Epithelial cell of esophagus (primary cell): ENCODE measurements at places on chromosomes 6 and 20.

GRCh38 chr6:155366325-155366724 is 52.0 kb upstream of the TFB1M start:
- DNase-seq: no peak

GRCh38 chr20:15734052-15734451 is 839.2 kb downstream of the KIF16B start:
- no peak for DNase-seq

DNA sequence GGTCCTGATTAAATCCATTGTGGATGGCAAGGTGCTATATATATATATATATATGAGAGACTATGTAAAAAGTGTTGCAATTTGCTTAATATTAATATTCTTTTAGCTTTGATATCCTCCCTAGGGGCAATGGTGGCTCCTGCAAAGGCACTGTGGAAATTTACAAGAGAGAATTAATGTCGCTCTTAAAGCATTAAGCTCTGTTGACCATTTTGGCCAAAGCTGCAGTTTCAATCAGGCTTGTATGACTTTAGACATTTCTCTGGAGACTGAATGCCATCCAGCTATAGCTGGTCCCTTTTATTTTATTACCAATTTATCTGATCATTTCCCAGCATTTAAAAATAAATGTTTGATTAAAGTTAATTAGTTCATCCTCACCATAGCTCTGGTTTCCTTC is 155.3 kb downstream of the JARID2 start:
- no peak for DNase-seq

- DNase-seq: peak; percentile 95
These were observed 327.9 kb upstream of the SOX4 start for GRCh38 chr6:21265730-21266044.

DNA sequence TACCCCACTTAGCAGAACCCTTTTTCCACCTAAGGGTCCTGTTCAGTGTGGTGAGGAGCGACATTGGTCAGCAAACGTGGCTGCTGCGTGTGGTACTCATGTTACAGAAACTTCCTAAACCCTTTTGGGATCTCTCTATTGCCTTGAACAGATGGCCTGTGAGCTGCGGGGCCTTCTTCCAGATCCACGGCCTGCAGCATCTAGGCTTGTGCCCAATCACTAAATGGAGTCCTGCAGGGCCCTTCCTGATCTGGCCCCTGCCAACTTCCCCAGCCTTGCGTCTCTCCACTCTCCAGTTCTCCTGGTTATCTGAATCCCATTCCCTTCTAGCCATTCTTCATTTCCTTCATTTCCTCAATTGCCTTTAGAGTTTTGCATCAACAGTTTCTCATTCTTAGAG is 85.6 kb downstream of the PDE7B start:
- DNase-seq: no peak

GRCh38 chr6:140058863-140059262 is 684.4 kb upstream of the CITED2 start:
- DNase-seq: no peak

DNA sequence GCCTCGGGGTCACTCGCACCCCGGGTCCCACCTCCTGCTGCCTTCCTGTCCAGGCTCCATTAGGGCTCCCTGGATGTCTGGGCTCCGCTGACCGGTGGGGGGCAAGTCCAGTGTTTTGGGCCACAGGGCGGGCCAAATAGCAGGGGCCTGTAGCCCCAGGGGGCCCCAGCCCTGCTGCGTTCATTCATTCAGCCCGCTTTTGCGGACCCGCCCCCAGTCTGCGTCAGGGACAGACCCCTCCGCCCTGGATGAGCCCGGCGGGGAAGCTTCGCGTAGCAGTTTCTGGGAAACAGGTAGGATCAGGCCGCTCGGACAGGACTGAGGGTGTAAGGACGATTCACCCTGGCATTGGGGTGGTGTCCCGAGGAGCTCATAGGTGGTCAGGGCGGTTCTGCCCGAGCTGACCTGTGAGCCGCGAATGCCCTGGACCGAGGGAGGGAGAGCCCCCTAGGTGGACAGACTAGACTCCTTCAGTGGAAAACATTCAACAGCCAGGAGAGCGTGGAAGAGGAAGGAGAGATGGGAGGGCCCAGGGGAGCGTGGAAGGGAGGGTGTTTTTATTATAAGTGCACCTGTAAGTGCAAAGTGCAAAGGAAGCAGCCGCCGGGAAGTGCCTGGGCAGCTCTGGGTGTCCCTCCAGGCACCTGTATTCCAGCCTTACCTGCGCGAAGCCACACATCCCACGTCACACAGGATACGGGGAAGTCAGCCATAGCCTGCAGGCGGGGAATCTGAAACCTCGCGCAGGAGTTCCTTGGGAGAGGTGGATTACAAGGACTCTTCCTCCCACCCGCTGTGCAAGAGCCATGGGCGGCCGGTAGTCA is 662 bp downstream of the ENTPD6 start:
- peak; percentile 67 for DNase-seq

GRCh38 chr20:11917663-11918062 is at the start of gene BTBD3:
TSS of gene BTBD3 (plus strand) at chr20:11917893. CDS start at chr20:11918276, 383 bp downstream.
- DNase-seq: peak; percentile 83

DNA sequence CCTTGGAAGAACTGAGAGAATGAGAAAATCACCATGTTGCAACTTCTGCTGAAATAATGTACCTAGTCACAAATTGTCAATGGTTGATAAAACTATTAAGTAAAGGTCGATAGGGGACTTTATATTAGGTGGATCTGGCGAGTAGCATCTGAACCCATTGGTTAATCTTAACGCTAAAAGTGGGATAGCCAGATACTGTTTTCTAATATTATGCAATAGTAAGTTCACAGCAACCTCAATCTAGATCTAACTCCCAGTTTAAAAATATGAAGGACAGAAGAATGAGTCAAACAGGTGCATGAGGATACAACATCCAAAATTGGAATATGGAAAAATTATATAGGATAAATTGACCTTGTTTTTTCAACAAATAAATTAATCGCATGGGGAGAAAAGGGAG is 18.8 kb downstream of the PSMF1 start:
- DNase-seq: no peak

DNA sequence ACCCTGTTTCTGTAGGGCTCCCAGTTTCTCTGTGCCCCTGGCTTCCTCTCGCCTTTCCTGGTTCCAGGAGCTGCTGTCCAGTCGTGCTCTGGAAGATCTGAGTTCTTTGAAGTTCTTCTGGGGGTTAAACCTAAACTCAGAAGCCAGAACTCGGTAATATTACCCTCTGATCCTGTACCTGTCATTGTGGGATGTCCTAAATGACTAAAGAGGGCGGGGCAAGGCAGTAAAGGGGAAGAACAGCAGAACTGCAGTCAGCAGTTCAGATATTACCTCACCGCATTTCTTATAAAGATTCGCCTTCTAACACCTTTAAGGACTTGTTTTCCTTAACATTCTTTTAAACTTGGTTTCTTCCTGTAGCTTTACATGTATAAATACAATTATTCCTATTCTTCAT is 63.9 kb downstream of the FAM120B start:
- DNase-seq: peak; percentile 50

GRCh38 chr20:15857173-15857784 is 716.0 kb downstream of the KIF16B start:
- DNase-seq: no peak

DNA sequence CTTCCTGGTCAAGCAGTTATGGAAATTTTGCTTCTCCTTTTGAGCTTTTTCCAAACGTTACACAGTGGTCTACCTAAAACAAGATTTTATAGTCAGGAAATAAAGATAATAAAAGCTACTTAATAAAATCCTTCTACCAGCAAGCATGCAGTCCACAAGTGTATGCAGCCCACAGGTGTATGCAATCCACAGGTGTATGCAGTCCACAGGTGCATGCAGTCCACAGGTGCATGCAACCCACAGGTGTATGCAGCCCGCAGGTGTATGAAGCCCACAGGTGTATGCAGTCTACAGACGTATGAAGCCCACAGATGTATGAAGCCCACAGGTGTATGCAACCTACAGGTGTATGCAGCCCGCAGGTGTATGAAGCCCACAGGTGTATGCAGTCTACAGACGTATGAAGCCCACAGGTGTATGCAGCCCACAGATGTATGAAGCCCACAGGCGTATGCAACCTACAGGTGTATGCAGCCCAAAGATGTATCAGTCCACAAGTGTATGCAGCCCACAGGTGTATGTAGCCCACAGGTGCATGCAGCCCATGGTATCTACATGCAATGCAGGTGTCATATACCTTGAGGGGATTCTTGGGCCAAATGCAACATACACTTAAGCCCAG is 26.4 kb upstream of the OCSTAMP start:
- DNase-seq: no peak

- DNase-seq: no peak
These were observed 85.3 kb upstream of the FYN start for GRCh38 chr6:111958534-111958933.

DNA sequence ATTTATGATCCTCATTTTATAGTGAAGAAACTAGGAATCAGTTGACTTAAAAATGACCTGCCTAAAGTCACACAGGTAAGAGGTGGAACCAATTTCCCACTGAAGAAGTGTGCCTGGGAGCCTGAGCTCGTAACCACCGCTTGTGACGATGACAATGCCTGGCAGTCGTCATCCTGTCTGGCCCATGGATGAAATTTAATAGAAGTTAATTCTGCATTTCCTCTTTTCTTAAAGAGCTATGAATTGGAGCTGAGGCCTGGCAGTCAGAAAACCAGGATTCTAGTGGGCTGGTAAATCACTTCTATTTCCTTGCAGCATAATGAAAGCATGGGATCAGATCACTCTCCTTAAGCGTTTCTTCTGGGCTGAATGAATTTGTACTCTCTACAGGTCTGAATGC is 200.0 kb upstream of the SGK1 start:
- DNase-seq: no peak

DNA sequence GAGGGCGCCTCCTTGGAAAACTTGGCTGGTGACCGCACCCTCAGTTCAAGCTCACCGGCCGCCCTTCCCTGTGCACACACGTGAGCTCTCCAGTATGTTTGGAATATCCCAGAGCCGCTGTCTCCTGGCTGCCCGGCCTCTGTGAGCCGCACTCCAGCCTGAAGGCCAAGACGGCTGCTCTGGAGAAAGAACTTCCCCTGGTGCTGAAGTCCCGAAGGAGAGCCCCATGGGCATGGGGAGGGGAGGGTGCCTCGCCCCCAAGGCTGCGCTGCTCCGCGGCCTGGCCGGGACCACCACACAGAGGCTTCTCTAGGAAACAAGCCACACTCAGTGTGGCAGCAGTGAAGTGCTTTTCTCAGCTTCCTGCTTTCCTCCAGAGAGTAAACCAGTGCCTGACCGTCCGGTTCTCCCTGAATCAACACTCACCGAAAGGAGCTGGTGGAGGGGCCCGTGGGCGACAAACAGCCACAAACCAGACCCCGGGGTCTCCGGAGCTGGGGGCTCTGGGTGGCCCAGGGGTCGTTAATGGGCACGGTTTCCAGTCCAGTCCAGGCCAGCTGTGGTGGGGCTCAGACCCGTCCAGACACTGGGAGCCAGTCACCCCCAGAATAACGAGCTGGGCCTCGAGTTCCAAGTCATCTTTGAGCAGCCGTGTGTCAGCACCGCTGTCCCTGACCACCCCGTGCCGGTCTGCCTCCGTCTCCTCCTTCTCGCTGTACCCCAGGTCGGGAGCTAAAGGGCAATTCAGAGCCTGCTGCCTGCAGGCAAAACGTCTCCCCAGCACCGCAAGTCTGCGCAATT is 87.4 kb upstream of the BHLHE23 start:
- no peak for DNase-seq

GRCh38 chr20:47042464-47042863 is 147.8 kb downstream of the EYA2 start:
- no peak for DNase-seq

DNA sequence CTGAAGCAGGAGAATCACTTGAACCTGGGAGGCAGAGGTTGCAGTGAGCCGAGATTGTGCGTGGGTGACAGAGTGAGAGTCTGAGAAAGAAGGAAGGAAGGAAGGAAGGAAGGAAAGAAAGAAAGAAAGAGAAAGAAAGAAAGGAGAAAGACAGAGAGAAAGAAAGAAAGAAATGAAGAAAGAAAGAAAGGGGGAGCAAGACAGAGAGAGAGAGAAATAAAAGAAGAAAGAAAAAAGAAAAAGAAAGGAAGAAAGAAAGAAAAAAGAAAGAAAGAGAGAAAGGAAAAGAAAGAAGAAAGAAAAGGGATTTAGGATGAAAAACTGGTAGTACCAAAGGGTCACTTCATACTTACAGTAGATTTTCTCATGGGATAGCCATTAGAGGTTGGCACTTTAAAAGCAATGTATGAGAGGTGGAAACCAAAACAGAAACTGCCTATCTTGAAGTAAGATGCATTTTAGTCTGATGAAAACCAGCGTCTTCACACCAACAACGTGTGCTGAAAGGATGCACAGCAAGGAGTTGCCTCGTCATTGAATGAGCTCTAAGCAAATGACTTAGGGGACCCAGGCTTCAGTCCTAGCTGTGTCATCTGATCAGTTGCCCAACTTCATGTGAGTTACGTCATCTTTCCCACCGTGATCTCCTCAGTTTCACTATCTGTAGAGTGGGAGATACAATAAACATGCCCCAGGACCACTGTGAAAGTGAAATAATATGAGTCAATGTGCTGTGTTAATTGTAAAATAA is 133.9 kb upstream of the NEDD9 start:
- DNase-seq: no peak

DNA sequence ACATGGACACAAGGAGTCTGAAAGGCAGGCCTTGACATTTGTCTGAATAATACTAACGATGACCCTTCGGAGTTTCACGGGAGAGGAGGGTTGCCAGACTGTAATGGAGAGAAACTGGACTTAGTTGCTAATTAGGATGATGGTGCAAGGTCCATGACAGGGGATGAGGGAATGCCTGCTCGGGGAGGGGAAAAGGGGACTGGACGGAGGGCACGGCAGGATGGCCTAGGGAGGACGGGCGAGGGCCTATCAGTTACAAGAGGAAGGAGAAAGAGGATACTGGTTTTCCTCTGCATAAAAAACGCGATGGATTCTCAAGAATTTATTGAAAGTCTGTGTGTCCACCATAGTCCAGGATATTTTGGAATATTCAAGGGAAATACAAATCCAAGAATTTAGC is 42.7 kb downstream of the IRAK1BP1 start:
- no peak for DNase-seq

DNA sequence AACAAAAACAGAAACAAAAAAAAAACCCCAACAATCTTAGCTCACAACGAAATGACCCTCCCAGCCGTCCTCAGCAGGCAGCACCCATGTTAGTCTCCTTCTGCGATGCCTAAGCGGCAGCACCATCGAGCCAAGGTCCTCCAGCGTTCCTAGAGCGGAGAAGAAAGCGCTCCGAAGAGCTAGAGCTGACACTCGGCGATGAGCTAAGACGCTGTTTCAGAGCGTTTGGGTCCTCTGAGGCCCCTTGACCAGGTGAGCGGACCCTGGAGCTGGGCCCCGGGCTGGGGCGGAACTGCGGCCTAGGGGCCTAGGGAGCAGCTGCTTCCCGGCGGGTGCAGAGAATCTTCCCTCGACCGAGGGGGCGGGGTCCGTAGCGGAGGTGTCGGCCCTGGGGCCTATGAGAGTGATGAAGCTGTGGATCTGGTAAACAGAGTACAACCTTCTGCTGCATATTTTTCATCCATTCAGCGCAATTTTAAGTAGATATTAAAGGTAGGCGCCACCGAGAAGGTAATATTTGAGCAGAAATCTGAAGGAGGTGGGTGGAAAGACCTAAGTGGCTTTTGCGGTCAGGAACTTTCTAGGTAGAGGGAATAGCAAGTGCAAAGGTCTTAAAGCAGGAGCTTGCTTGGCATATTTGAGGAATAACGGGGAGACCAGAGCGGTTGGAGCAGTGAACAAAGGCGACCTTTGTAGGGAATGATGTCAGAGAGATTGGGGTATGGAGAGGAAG is at the start of gene ZSCAN26:
ZSCAN26 (plus strand) TSS at position 182 of the 733 bp plus-strand sequence. CDS start 4,777 bp downstream, outside the sequence.
- peak; percentile 89 for DNase-seq
